ENCODE measurements at places on chromosomes 1 and 21. TPM values are rescaled to one million over a fixed set of nuclear protein-coding genes. Genes with fewer than 3 reads are reported as not detected.

PAQR6 gene
- total RNA-seq = 42.6 TPM

CNKSR1 gene
- 2.0 TPM for total RNA-seq

HSD11B1 gene
- 0.40 TPM for total RNA-seq

HTR1D gene
- 0.66 TPM for total RNA-seq

TCP10L gene
- total RNA-seq = 3.0 TPM

CFHR3 gene
- total RNA-seq = 0.72 TPM

NR5A2 gene
- total RNA-seq = 2.8 TPM
